Activated T-helper 1 cell treated with anti-CD3 and anti-CD28 coated beads, Interleukin-2, amount 50 U/mL, for 16 hours (primary cell): ENCODE measurements at places on chromosomes 4 and X.
A peak's percentile ranks its signal among the peaks of the same experiment; 100 is the strongest.

DNA sequence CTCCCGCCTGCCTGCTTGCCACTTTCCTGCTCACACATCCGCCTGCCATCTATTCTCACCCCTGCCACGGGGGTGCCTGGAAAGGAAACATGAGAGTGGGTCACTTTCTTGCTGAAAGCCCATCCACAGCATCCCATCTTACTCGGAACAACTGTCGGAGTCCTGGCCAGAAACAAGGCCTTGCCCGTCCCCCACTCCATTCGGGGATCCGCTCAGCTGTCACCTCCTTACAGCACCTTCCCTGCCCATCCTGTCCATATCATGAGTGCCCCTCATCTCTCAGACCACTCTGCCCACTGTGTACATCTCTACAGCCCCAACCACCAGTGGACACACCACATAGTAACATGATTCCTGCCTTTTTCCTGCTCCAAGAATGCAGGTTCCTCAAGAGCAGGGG is 6.4 kb downstream of the EVC2 start:
- no peak for DNase-seq

- no peak for DNase-seq
These were observed 246.0 kb upstream of the PSAPL1 start for GRCh38 chr4:7680731-7681130.

GRCh38 chrX:143455046-143455445 is 62.2 kb downstream of the SPANXN3 start:
- DNase-seq = no peak

GRCh38 chr4:24731448-24731847 is 63.9 kb upstream of the SOD3 start:
- no peak for DNase-seq

DNA sequence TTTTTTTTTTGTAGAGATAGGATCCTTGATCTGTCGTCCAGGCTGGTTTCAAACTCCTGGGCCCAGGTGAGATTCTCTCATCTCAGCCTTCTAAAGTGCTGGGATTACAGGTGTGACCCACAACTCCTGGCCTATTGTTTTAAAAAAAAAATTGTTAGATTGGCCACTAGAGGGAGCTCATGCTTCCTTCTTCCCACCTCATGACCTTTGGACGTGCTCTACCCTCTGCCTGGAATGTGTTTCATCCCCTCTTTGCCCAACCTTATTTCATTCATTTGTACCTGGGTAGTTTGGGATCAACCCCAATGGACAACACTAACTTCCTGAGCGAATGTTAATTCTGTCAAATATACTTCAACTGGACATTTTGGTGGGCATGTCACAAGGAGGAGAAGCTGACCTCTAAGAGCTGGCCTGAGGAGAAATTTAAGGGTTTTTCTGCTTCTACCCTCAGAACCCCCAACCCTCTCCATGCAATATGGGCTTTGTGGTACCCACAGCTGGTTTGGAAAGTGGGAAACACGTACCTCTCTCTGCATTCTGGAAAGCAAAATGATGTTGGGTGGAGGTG is 6.4 kb downstream of the PPEF2 start:
- no peak for DNase-seq

- DNase-seq = no peak
These were observed 159.7 kb downstream of the ANK2 start for GRCh38 chr4:113209153-113209552.

DNA sequence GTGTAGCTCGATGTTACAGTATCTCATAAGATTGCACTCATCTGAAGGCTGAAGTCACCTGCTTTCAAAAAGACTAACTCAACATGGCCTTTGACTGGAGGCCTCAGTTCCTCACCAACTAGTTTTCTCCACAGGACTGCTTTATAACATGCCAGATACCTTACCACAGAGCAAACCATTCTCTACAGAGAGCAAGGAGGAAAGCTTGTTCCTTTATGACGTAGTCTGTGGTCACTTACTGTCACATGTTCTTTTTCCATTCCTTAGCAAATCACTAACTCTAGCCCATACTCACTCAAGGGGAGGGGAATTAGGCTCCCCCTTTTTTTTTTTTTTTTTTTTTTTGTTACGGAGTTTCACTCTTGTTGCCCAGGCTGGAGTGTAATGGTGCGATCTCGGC is 3.2 kb downstream of the THAP9 start:
- no peak for DNase-seq

DNA sequence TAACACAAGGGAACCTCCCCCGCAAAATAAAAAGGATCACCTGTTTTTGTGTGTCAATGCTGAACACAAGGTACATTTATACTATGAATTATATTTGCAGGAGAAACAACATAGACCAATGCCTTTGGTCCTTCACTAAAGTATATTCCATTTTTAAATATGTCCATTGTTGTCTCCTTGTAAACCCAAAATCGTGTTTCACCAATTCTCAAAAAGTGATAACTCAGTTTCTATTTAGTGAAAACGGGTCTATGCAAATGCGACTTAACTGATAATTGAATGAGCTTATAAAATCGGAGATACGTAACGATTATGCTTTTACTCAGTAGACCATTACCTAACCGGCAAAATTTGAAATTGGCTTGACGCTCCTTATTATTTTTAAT is 2.1 kb downstream of the BRWD3 start:
- DNase-seq = no peak

- no peak for DNase-seq
These were observed 66.2 kb downstream of the FHIP1A start for GRCh38 chr4:151475035-151475714.

GRCh38 chr4:7827566-7827965 is 112.1 kb downstream of the AFAP1 start:
- DNase-seq = no peak

- no peak for DNase-seq
These were observed 567.0 kb upstream of the GNPDA2 start for GRCh38 chr4:45293335-45293734.

DNA sequence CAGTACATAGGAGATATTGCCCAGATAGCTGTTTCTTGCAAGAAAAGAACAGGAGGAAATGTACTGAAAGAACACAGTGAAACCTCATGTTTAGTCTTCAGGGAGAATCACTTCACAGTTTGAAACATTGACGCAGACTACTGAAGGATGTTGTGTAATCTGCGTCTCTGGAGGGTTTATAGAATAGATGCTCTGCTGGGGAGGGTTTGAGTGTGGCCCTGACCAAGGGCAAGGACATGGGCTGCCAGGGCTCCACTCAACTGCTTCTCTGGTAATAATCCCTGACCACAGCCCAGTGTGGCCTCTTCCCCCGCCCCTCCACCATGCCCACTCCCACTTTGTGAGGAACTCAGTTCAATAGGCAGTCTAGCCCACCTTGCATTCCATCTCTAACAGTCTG is 15.8 kb upstream of the ACE2 start:
- DNase-seq = no peak

- no peak for DNase-seq
These were observed 25.3 kb downstream of the FAM241A start for GRCh38 chr4:112170451-112170993.

DNA sequence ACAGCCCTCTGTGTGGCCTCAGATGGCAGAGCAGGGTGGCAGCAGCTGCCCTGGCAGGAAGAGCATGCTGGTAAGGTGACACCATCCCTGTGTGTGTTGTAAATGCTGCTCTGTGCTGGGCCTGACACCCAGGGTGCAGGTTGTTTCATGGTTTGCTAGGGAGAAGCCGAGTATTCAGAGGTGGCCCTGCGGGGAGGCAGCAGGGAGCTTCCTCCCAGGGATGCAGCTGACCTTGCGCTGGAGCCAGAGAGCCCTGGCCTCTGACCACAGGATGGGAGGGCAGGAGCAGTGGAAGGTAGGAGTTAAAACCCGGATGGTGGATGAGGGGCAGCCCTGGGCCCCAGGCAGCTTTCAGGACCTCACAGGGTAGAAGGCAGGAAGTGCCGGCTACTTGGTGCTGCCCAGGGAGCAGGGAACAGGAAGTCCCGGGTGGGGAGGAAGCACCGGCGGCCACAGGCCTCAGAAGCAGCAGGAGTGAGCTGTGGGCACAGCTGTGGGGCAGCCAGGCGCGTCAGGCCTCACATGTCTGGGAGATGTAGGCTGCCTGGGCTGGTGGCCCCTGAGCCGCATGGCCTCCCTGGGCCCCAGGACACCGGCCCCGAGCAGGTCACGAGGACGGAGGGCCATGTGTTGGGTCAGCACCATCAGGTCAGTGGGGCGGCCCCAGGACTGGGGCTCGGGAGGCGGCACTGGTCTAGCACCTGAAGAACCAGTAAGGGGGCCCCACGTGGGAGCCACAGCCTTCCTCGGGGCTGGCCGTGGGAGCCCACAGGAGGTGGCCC is 19.1 kb downstream of the SH3BP2 start:
- peak; percentile 23 for DNase-seq

DNA sequence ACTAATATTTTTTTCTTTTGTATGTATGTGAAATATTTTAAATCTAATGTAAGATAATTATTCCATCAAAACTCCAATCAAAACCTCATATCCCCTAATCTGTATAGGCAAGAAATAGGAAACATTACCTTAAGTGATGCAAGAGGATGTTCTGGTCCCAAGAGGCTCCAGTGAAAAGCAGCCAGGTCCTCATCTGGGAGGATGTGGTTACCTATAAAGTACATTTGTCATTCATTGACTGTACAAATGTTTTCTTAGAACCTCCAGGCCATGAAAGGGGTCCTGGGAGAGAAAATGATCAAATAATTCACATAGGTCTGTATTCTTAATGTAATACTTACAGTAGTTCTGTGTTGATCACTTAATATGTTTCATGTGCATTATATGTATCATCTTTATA is 25.5 kb downstream of the FAM120C start:
- DNase-seq = no peak

- DNase-seq = no peak
These were observed 154.0 kb upstream of the AADAT start for GRCh38 chr4:170243662-170244288.

DNA sequence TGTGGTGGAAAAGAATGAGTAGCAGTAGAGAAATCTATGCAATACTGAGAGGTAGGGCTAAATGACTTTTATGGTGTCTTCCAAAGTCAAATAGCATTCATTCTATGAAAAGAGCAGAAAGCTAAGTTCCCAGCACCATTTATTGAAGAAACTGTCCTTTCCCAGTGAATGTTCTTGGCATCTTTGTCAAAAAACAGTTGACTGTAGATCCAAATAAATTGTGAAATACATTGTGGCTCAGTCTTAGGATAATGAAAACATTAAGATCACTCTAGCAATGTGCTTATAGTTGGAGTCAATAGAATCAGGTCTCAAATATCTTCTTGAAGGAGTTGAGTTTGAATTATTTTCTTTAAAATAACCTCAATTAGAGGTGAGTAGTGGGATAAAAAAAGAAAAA is 19.4 kb downstream of the AREG start:
- DNase-seq = no peak
